ENCODE measurements at places on chromosomes 4 and X.

GRCh38 chr4:8353912-8354453, 84.4 kb downstream of the HTRA3 start:
- peak; percentile 43 for DNase-seq

DNA sequence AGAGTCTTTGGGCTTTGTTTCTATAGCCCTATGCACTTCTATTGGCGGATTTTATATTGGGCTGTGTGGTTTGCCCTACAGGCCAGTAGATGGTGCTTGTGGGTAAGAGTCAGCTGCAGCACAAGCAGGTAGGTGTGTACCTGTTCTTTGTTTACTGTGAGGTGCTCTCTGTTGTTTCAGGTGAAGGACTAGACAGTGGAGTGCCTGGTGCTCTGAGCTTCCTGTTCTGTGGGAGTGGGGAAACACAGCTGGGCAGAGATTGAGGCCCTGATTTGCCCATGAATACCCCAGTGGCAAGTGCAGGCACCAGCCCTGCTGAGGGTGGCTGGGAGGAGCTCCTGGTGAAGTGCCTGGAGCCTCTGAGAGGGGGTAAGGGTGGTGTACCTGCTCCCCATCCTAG, 26.3 kb upstream of the UCP1 start:
- DNase-seq, result peak; percentile 76

DNA sequence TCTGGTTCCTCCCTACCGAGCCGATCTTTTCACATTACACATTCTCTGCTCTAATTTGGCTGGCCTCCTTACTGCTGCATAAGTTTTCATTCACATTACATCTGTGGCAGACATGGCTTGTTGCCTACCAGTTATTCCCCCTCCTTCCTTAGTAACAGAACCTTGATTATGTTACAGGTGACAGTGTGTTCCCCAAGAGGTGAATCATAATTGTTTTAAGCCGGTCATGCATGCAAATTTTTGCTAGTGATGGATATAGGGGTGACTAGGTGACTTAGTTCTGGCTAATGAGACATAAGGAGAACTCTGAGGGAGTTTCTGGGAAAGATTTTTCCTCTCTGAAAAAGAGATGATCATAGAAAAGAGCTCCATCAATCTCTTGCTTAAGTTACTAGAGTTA, 8.4 kb upstream of the LAMP2 start:
- no peak for DNase-seq

- peak; percentile 64 for DNase-seq
These were observed 213.4 kb upstream of the LNX1 start for GRCh38 chr4:53804719-53805118.

GRCh38 chr4:2428496-2429213, 9.9 kb downstream of the CFAP99 start:
- peak; percentile 43 for DNase-seq

- DNase-seq, result peak; percentile 96
These were observed 215.6 kb upstream of the GYPA start for GRCh38 chr4:144355811-144356757.
